ENCODE measurements at places on chromosomes 3 and 15.
A peak's percentile ranks its signal among the peaks of the same experiment; 100 is the strongest.

GRCh38 chr3:165800970-165801369 lies 36.3 kb downstream of the BCHE start:
- no peak for DNase-seq

DNA sequence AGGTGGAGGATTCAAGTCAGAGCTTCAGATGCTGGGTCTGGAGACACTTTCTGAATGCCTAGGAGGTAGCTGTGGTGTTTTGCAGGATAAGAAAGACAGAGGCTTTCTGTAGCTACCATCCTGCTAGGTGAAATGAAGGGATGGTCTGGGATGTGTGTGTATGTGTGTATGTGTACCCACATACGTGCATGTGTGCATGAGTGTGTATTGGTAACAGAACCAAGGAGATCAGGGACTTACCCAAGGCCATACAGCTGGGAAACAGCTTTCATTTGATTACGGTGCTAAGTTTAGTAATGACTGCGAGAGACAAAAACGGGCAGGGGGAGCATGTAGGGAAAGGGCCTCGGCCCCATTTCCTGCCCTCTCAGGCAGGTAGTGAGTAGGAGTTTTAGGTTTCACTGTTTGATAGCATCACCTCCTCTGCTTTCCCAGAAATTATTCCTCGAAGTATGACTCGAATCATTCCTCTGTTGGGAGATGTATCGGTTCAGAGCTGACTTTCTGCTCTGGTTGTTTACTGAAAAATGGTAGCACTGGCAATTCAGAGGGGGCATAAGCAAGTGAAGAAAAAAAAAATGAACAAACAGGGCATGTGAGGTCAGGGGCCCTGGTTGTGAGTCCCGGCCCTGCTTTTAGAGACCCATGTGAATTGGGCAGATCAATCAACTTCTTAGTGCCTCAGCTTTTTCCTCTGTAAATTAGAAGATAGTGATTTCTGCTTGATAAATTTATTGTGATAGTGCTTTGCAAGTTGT lies 130.7 kb downstream of the LPP start:
- no peak for DNase-seq

DNA sequence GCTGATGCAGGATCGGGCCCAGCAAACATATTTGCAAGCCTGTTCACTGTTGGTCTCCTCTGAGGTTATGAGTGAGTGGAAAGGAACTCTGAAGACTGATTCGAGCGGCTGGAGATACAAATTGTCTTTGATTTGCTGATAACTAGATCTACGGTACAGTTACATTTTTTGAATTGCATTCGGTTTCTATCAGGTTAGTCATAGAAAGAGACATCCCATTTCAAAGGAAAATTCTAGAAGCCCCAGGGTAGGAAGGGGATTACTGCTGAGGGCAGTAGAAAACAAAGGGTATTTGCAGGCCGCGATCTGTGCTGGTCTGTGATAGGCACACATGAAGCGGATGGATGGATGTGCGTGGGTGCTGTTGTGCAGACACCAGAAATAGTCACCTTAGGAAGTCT lies 228.4 kb downstream of the ITPR1 start:
- no peak for DNase-seq

GRCh38 chr3:33883538-33883950 lies 85.1 kb downstream of the PDCD6IP start:
- DNase-seq, result peak; percentile 17

- no peak for DNase-seq
Measured at GRCh38 chr15:57570994-57571393, 20.7 kb upstream of the MYZAP start.

- DNase-seq, result peak; percentile 1
Measured at GRCh38 chr3:154018100-154018696, 103.0 kb upstream of the ARHGEF26 start.

DNA sequence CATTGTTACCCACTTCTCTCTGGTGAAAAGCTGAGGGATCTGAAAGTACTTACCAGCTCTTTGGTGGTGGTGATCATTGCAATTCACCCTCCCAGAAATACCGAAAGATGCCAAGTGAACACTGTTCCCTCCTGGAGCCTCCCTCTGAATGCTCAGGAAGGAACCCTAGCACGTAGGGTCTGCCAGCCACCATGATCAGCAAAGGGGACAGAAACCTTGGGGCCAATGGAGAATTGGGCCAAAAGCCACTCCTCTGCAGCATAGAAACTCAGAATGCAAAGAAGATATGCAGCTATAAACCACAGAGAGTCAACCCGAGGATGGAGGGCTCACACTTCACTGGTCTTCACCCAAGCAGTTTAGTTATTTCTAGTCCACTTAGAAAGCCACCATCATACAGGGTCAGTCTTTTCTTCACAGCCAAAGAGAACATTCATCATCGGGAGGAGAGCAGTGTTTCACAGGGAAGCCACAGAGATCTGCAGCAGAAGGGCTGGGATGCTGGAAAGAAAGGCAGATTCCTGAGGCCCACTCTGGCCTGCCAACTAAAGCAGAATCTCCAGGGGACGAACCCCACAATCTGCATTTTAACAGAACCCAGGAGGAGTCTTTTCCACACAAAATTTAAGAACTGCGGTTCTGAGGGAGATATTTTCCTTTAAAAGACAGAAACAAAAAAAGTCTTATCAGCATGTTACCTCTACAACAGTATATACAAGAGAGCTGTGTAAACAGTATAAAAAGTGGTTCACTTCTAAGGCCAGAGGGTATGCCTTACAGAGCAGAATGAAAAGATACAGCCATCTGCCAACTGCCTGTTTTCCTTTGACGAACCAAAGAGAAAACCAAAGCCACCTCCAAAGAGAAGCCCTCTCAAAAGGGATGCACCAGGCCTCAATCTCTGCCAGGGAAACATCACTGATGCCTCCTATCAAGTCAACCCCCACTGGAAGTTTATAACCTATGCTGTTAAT lies 11.3 kb downstream of the TBC1D2B start:
- peak; percentile 5 for DNase-seq

Measured in NCI-H345 (cell line).